GM04503 (cell line): ENCODE measurements at places on chromosomes 12 and 14.

DNA sequence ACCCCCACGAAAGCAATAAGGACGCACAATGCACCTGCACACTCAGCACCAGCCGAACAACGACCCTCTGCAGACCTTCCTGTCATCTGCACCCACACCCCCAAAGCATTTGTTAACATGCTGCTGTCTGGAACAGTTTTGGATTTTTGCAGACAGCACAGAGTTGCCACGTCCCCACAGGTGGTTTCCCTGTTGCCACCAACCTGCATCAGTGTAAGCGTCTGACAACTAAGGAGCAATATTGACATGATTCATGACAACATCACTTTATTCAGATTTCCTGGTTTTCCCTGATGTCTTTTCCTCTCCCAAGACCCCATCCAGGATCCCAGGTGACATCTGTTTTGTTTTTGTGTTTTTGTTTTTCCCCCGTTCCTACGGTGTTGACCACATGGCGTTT is 150.7 kb upstream of the C14orf180 start:
- no peak for DNase-seq

GRCh38 chr14:104677512-104678332 is 11.7 kb upstream of the INF2 start:
- no peak for DNase-seq

DNA sequence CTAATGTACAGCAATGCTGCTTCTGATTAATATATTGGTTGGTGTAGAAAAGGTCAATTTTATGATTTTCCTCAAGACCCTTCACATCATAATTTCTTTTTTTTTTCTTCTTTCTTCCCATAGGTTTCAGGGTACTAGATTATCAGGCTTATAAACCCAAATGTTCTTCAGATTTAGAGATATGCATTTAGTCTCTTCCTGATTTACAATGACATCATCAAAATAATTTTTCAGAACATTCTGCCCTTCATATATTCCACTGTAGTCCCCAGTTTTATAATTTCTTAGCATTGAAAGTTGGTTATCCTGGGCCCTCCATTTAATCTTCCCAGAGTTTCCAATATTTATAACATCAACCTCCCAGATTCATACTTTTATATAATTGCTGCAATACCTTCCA is 226.7 kb upstream of the LRFN5 start:
- DNase-seq: no peak

- DNase-seq: no peak
Observed at GRCh38 chr14:43336351-43336750, 1170.7 kb downstream of the FSCB start.

DNA sequence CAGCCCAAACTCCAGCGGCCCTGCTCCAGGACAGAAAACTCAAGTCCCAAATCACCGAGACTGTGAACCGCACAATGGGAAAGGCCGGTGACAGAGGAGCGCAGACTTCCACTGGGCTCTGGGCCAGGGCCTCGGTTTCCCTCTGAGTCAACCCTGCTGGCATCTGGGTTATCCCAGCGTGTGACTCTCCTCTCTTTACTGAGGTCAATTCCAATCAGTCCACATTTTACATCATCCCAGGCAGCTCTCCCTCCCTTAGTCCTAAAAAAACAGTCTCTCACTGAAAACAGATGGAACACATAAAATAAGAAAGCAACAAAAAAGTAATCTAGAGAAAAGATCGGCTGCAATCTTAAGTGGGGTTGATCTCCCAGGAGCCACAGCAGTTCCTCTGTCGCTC is 36.9 kb downstream of the ITPK1 start:
- peak; percentile 88 for DNase-seq
